Activated naive CD4-positive, alpha-beta T cell treated with anti-CD3 and anti-CD28 coated beads, Interleukin-2, amount 10 ng/mL, durations not matched to agents 5 hours and 36 hours (primary cell): ENCODE measurements at places on chromosomes 11 and 22. TPM values are rescaled to one million over a fixed set of nuclear protein-coding genes. Genes with fewer than 3 reads are reported as not detected.

ANAPC15 gene
- total RNA-seq, result 74.3 TPM

TMEM121B gene
- total RNA-seq, result 0.23 TPM

TRIM51 gene
- total RNA-seq, result not detected

JAML gene
- 76.2 TPM for total RNA-seq

IFITM10 gene
- total RNA-seq, result 0.68 TPM

PARVG gene
- total RNA-seq, result 190 TPM

OR8J1 gene
- not detected for total RNA-seq

MYOD1 gene
- total RNA-seq, result not detected

ZNF280A gene
- not detected for total RNA-seq

CD248 gene
- 9.0 TPM for total RNA-seq

C22orf15 gene
- 3.6 TPM for total RNA-seq

P2RY6 gene
- total RNA-seq, result not detected

RIBC2 gene
- total RNA-seq, result 8.2 TPM

PATZ1 gene
- total RNA-seq, result 36.4 TPM

ADM gene
- total RNA-seq, result 3.0 TPM

MICAL2 gene
- total RNA-seq, result 27.0 TPM

OR9Q2 gene
- total RNA-seq, result not detected

TSPAN32 gene
- 54.7 TPM for total RNA-seq

CD82 gene
- total RNA-seq, result 79.7 TPM

TRIM66 gene
- total RNA-seq, result 25.5 TPM

PITPNM1 gene
- total RNA-seq, result 101 TPM

LARGE1 gene
- 0.58 TPM for total RNA-seq

NTM gene
- total RNA-seq, result not detected

TRPM5 gene
- 0.05 TPM for total RNA-seq

OR52N4 gene
- 1.9 TPM for total RNA-seq

SHANK2 gene
- total RNA-seq, result not detected

OR8D4 gene
- total RNA-seq, result not detected
